ENCODE measurements at places on chromosomes 5 and 9.

DNA sequence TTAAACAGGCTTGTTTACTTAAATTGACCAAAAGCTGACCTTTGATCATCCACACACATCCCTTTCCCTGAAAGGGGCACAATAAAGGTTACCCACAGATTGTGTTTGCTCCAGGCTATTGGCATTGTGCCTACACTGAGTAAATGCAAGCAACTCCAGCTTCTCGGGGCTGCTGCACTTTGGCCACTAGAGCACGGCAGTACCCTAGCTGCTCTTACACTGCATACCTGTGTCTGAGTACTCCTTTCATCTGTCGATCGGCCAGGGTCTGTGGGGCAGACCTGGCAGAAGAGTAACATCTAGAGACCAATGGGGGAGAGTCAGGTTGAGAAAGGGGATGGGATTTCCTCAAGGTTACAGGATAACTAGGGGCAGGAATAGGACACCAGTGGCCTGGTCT lies 281.9 kb upstream of the NMUR2 start:
- no peak for DNase-seq

DNA sequence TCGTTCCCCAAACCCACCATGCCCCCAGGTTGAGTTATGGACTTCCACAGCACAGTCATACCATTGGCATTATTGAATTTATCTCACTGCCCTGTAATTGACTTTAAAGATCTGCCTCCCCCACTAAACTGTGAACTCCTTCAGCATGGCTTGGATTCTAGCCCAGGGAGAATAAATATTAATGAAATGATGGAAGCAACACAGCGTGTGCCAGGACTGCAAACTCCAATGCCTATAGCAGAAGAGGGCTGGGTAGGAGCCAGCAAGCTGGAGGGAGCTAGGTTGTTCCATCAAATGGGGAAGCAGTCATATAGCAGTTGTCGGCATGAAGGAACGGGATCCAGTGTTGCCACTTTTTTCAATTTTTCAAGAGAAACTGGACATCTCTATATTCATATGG lies 69.0 kb upstream of the MSX2 start:
- DNase-seq, result no peak

DNA sequence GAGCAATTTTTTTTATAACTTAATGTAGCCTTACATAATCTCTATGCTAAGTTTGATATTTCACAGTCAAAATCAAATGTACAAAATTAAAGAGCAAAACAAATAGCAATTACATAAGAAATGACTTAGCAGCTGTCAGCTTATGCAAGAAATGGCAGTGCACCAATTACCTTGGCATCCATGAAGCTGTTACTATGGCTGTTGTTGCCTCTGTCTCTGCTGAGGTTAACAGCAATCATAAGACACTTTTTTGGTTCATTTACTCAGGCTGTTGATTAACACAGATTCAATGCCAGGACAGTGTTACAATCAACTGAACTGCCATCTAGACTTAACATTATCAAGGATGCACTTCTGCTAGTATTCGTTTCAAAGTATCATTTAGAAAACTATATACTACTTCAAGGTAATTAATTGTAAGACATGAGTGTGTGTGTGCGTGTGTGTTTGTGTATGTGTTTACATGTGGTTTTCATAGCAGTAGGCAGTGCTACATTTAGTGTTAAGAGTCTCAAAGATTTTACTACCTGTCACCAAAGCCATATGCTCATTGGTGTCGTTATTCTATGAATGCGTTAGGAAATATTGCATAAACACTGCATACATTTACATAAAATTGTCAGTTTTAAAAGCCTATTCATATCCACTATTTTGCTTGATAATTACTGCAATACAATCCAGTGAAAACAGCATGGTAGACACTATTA lies 1084.2 kb upstream of the COX7C start:
- DNase-seq, result no peak

DNA sequence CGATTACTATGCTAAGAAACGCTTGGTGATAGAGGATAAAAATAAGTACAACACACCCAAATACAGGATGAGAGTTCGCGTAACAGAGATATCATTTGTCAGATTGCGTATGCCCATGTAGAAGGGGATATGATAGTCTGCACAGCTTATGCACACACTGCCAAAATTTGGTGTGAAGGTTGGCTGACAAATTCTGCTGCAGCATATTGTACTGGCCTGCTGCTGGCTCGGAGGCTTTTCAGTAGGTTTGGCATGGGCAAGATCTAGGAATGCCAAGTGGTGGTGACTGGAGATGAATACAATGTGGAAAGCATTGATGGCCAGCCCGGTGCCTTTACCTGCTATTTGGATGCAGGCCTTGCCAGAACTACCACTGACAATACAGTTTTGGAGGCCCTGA lies 208.4 kb downstream of the PDZD2 start:
- DNase-seq, result no peak

- DNase-seq, result no peak
Measured at GRCh38 chr5:155594270-155594669, 580.7 kb downstream of the KIF4B start.

DNA sequence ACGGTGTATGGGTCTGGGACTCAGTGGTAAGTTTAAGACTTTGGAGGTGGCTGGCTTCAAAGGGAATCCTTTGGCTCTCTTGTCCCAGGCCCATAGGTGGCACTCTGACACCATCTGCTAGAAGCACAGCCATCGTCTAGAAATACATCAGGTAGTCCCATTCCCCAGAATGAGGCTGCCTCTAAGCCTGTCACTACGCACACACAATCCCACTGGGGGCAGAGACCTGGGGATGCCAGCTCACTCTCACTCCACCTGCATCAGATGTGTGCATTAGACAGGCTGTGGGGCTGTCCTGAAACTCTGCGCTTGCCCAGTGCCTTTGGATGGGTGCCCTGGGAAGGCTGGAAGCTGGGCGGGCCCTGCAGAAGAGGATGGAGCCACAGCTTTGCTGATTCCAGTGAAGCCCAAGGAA lies 127.5 kb upstream of the PANK3 start:
- no peak for DNase-seq

- DNase-seq, result no peak
Measured at GRCh38 chr9:31588756-31589155, 795.7 kb upstream of the ACO1 start.

Measured in mucosa of descending colon (tissue), 3 donors.